ENCODE measurements at places on chromosomes 6 and 20.

- DNase-seq = peak; percentile 93
Measured at GRCh38 chr6:27188061-27188884, 59.2 kb upstream of the PRSS16 start.

- peak; percentile 78 for DNase-seq
Measured at GRCh38 chr6:135535989-135536414, 38.5 kb upstream of the AHI1 start.

- DNase-seq = no peak
Measured at GRCh38 chr6:104286641-104287040, 573.1 kb downstream of the HACE1 start.

GRCh38 chr6:107936162-107936909, 21.7 kb downstream of the SEC63 start:
- no peak for DNase-seq

DNA sequence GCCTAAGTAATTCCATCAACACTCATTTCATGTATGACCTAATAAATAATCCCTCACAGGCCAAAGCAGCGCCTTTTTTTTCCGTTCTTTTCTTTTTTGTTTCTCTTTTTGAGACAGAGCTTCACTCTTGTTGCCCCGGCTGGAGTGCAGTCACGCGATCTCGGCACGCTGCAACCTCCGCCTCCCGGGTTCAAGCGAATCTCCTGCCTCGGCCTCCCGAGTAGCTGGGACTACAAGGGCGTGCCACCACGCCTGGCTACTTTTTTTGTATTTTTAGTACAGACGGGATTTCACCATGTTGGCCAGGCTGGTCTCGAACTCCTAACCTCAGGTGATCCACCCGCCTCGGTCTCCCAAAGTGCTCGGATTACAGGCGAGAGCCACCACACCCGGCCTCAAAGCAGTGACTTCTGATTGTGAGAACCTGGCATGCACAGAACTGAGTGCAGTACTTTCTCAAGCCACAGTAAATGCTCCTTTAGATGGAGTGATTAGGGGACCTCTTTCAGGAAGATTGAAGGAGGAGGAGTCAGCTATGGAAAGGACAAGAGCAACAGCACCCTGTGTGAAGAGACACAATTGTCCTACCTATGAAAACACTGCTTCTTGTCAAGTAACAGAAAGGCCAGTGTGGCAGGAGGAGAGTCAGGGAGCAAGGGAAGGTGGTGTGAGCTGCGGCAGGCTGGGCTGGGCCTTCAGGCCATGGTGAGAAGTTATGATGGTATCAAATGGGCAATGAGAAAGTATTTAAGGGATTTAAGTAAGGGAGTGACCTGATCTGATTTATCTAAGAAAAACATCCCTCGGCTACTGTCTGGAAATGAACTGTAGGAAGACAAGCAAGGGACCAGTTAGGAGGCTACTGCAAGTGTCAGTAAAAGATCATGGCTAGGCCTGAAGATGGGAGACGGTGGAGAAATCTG, 1.7 kb upstream of the SCAF8 start:
- no peak for DNase-seq

- DNase-seq = no peak
Measured at GRCh38 chr20:25218492-25218891, 23.0 kb downstream of the ENTPD6 start.
